ENCODE measurements at places on chromosomes 1 and 21.

DNA sequence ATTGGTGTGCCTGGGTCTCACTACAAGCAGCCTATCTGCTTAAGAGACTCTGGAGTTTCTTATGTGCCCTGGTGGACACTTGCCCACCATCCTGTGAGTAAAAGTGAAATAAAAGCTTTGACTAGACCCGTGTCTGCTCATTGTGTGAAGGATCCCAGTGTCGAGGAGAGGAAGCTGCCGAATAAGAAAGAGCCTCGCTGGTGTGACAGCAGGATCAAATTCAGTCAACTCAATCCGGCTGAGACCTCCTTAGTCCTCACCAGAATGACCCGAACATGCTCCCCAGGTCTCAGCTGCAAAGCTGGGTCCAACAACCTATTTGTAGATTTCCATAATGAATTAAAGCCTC is 14.8 kb downstream of the CD2 start:
- DNase-seq, result no peak

DNA sequence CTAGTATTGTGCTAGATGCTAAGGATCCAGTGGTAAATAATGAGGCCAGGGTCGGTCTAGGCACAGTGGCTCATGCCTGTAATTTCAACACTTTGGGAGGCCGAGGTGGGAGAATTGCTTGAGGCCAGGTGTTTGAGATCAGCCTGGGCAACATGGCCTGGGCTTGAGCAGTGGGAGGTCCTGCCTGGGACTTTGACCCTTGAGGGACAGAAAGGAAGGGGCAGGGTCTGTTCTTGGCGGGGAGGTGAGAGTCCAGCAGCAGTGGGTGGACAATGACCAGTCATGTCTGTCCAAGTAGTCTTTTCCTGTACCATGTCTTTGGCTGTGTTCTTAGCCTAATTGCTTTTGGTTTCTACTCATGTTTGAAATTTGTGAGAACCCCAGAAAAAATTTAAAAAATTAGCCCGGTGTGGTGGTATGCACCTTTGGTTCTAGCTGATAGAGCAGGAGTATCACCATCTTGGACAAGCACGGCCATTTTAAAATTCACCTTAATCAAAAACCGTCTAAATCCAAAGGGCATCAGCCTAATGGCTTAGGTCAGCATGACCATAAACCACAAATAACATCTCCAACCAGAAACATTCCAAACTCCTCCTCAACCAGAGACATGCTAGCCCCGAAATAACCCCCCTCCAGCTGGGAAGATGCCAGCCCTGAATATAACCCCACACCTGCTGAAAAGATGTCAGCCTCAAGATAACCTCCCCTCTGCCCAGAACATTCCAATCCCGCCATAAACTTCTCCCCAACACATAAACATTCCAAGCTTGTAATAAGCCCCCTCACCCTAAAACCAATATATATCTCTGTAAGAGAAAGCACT is 6.8 kb upstream of the AK2 start:
- no peak for DNase-seq

DNA sequence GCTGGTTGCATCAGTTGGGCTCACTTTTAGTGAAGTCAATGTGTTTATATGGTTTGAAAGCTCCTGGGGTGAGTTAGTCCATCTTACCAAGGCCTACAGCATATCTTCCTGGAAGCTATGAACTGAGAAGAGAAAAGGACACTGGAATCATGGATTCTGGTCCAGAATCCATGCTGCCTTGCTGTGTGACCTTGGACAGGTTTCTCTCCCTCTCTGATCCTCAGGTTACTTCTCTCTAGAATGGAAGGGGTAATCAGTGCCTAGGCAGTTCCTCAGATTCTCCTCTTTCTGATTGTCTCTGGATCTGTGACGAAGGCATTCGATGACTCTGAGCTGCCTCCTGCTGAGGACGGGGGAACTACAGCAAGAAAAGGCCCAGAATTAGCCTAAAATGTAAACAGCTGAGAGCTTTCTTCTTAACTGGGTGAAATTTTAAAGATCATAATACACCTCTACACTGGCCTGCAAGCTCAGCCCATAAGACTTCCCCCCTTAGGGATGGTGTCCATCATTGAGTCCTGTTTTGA is 425.0 kb upstream of the VAMP3 start:
- DNase-seq, result no peak

- DNase-seq, result no peak
These were observed 351.9 kb upstream of the CAMK1G start for GRCh38 chr1:209231476-209232156.

GRCh38 chr1:214550013-214550856 is 1.2 kb downstream of the PTPN14 start:
- no peak for DNase-seq

GRCh38 chr1:172748201-172748600 is 89.3 kb downstream of the FASLG start:
- no peak for DNase-seq

- no peak for DNase-seq
These were observed 4.3 kb downstream of the DDAH1 start for GRCh38 chr1:85460555-85461088.

GRCh38 chr1:46036894-46037839 is 95.3 kb downstream of the PIK3R3 start:
- peak; percentile 50 for DNase-seq

DNA sequence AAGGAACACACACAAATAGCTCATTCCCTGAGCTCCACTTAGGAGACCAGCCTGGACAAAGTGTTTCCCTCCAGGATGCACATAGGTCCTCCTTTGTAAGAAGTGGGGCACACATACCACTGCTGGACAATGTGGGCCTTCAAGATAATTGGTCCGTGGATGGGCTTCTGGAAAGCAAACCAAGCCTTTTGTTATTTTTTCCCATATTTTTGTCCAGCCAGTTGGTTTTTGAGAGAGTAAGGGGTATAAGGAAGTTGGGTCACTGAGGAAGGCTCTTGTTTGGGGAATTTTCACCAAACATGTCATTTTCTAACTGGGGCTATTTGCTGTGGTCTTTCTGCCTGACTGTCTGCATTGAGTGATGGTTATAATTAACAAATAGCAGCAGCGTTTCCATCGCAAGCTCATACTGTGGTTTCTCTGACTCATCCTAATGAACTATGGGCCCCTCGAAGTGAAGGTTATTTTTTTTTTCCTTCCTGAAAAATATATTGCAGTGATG is 306.3 kb upstream of the DUSP10 start:
- peak; percentile 17 for DNase-seq

- DNase-seq, result no peak
These were observed 7.3 kb upstream of the USP1 start for GRCh38 chr1:62429581-62429980.

GRCh38 chr1:3330771-3331245 is 123.7 kb upstream of the ARHGEF16 start:
- DNase-seq, result no peak

DNA sequence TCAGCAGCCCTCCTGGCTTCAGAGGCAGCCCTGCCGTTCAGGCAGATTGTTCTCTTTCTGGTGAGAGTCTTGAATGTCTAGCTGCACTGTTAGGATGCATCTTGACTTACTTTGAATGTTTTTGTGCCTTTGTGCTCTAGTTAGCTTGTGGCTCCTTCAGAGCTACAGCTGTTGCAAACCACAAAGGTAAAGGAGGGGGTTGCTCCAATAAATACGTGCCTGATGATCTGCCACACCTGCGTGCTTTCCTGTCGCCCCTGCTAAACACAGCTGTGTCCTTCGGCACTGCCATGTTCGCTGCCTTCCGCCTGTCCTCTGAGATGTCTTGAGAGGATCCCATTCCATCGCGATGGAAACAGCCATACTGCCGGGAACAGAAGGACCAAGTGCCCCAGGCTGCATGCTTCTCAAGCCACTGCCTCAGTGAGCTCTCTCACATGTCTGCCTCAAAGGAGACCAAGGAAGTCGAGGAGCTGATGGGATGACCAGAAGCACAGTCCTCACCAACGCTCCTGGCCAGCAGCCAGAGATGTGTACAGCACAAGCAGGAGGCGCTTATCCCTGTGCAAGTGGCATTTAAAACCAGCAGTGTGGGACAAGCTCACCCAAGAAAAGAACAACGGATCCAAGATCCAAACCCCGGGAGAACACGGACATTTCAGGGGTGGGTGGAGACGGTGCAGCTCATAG is 12.0 kb upstream of the SMIM12 start:
- DNase-seq, result no peak

- DNase-seq, result no peak
These were observed 7.3 kb downstream of the POU2F1 start for GRCh38 chr1:167227934-167228378.

- DNase-seq, result no peak
These were observed 5.0 kb downstream of the TMEM125 start for GRCh38 chr1:43274804-43275180.

- no peak for DNase-seq
These were observed 32.9 kb upstream of the RASAL2 start for GRCh38 chr1:178060789-178061556.

DNA sequence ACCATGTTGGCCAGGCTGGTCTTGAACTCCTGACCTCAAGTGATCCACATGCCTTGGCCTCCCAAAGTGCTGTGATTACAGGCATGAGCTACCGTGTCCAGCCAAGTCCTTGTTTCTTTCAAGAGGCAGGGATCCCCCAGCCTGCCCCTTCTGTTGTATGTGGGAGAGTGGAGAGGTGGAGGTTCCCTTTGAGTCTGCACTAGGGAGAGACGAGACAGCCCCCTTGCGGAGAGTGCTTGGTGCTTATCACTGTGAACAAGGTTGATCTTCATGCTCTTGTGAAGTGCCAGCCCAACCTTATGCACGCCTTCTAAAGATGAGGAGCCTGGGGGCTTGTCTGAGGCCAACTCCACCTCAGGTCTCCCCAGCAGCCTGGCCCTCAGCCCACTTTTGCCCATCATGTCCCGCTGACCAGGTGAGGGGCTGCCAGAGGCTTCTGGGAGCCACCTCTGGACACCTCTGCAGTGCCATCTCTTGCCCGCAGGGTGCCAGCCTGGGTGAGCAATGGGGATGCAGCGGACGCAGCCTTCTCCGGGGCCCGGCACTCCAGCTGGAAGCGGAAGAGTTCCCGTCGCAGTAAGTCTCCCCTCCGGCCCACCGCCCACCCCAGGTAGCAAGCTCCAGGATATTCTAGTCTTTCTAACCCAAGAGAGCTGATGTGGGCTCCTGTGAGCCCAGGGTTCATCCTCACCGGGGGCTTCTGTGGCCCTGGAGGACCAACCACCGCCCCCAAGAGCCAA is 62.3 kb downstream of the ARHGEF10L start:
- no peak for DNase-seq

DNA sequence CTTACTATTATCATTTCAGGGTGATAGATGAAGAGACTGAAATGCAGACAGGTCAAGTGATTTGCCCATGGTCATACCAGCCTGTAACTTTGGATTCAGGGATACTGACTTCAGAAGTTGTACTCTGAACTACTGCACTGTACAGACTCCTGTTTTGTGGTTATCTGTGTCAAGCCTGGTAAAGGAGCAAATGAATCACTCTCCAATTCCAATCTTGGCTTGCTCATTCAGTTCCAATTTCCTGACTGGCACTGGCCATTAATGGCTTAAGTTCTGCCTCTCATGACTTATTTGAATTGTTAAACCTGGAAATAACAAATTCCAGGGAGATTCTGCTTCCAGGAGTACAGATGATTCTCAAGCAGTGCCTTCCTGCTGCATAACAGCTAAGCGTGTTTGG is 45.4 kb upstream of the PLD5 start:
- DNase-seq, result no peak

- DNase-seq, result no peak
These were observed 12.5 kb upstream of the PIGC start for GRCh38 chr1:172456344-172456769.

- no peak for DNase-seq
These were observed 94.8 kb upstream of the DISP3 start for GRCh38 chr1:11384170-11384554.

Measured in HS-27A (cell line).